ENCODE measurements at places on chromosomes 1 and 21.

- no peak for DNase-seq
Observed at GRCh38 chr1:36159614-36160387, 3.8 kb downstream of the MAP7D1 start.

DNA sequence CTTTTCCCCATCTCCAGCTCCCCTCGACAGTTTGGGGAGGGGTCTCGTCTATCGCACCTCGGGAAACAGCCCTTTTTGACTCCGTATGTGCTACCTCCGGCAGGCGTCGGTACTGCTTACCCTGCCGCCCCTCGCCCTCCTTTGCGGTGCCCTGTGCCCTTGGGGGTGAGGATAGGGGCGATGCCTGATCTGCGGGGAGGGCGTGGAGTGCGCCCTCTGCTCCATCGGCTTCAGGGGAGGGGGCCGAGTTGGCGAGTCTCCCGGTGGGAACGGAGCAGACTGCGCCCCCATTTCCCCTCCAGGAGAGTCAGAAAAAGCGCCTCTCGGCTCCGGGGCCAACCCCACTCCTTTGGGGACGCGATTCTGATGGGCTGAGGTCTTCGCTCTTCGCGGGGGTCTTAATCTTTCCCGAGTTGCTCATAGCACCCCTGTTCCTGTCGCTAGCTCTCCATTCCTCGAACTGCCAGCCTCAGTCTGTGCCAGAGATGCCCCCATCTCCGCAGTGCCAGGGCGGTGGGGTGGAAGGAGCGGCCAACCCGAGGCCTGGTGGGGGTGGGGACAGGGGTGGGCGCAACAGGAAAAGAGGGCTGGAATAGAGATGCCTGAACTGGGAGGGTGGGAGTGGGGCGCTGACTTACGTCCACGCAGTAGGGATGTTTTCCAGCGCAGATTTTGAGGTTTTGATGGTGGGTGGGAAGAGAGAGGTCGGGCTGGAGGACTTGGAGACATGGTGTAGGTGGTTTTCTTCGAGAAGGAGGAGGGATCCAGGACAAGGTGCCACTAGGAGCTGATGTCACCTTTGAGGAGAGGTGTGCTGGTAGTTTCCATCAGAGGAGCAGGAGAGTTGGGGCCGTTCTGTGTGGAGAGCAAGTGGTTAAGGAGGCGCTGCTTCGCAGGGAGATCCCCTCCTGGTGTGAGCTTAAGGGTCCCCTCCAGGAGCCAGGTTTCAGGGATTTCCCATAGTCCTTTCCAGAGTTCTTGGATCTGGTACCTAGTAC, 674 bp downstream of the PPFIA4 start:
- no peak for DNase-seq

DNA sequence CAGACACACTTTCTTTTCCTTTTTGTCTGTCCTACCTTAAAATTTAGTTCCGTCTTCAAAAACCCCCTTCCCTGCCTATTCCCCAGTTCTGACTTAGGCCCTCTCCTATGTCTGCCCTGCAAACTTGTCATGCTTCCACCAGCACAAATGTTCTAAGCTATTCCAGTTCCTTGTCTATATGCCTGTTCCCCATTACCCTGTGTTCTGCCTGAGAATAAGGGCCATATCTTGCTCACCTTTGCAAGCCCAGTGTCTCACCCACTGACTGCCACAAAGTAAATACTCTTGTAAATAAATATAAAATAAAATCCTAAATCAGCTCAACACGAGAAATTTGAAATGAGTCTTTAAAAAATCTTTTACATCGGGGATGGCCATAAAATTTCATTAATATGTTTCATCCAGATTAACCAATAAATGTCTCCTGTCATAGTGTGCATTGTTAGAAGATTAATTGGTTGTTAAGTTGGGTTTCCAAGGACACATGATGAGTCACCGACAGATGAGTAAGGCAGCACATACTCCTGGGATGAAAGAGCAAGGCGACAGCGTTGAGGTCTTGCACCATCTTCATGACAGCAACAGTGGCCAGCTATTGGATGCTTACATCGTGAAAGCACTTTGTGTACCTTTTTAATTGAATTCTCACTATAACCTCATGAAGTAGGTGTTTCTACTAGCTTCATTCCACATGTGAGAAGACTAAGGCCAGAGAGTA, 92.6 kb upstream of the NGF start:
- no peak for DNase-seq

DNA sequence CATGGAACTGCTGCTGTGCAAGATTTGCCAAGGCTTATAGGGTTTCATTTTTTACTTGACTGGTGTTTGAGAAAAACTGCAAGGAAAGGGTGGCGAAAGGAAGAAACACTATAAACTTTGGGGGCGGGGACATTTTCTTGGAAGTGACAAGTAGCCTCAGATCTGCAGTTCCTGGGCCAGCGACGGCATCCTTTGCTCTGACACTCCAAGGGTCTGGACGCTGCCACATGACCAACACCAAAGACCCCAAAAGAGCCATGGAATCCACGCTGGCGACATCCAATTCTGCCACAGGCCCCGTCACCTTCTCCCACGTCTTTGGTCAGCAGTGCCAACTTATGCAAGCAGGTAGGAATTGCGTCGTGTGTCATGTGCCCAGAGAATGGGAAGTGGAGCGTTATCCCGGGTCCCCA, 193.4 kb downstream of the PRDM2 start:
- no peak for DNase-seq

- no peak for DNase-seq
Observed at GRCh38 chr1:111471012-111471411, 2.8 kb upstream of the C1orf162 start.

DNA sequence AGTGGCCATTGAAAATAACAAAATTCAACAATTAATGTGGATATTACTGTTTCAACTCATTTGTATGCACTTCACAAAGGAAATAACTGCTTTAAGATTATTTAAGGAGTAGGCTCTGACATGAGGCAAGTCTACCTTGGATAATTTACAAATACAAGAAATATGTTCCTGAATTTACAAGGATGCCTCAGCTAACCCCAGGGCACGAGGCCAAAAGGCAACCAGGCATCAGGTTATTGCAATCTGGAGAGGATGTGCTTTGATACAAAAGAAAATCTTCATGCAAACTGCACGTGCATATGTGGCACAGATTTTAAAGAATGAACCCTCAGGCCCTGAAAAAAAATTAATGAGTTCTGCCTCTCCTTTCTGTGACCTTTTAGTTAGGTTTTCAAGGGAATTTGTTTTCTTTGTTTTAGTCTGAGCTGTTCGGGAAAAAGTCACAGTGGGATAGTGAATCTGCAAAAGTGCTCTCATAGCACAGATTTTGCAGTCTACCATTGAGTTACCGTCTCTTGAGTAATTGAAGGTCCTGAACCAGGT, 1304.2 kb upstream of the ADGRL4 start:
- no peak for DNase-seq

- DNase-seq: no peak
Observed at GRCh38 chr1:30745156-30745833, 12.3 kb downstream of the LAPTM5 start.

GRCh38 chr1:150578272-150579109, 919 bp downstream of the MCL1 start:
- peak; percentile 60 for DNase-seq

DNA sequence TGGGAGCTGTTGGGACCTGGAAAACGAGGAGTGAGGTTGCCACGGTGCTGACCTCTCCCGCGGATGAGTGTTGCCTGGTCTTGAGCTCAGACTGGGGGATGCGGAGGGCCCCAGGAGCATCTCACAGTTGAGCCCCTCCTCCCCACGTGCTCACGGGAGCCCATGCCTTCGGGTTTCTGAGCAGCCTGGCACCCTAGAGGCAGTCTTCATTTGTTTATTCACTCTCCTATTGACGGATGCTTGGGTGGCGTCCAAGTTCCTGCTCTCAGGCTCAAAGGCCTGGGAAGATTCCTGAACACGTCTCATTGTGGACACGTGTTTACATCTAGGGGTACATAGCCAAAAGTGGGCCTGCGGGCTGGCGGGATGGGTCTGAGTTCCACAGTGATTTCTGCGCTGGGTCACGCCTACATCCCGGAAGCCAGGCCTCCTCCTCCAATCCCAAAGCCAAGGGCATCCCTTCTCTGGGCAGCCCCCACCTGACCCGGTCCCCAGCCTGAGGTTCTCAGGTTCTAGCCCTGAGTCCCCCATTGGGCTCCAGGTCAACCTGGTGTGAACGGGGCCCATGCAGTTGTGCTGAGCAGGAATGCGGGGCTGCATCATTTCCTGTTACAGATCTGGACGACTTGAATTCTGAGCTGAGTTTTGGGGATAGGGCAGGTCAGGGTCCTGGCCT, 14.7 kb downstream of the WNT3A start:
- peak; percentile 41 for DNase-seq

- no peak for DNase-seq
Observed at GRCh38 chr1:162710345-162710744, 78.1 kb downstream of the DDR2 start.

- DNase-seq: no peak
Observed at GRCh38 chr1:235160383-235160956, 580 bp downstream of the RBM34 start.

DNA sequence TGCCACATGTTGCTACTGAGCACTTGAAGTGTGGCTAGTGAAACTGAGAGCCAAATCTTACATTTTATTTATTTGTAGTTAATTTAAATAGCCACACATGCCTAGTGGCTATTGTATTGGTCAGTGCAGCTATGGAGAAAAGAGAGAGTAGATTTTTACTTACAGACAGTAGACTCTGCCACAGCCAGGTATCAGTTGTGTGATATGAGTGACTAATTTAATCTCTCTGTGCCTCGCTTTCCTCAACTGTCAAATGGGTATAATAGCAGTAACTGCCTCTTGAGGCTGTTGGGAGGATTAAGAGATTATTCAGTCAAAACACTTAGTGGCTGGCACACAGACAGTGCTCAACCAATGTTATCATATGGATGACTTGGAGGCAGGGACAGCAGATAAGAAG, 49.0 kb downstream of the UBE2T start:
- no peak for DNase-seq

- DNase-seq: no peak
Observed at GRCh38 chr1:204624631-204625216, 60.8 kb downstream of the LRRN2 start.

- DNase-seq: no peak
Observed at GRCh38 chr1:52264530-52265115, 101.4 kb downstream of the CC2D1B start.

DNA sequence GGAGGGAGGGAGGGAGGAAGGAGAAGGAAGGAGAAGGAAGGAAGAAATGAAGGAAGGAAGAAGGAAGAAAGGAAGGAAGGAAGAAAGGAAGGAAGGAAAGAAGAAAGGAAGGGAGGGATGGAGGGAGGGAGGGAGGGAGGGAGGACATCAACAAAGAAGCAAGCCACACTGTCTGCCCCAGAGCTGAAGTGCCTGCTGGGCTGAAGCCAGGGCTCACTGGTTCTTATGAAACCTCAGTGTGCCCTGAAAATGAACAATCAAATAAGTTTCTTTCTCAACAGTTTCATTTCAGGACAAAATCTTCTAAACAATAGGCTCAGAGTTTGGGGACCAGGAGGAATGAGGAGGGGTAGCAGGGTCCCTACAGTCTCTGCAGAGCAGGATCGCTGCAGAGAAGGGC, 21.1 kb downstream of the ARHGEF19 start:
- no peak for DNase-seq

DNA sequence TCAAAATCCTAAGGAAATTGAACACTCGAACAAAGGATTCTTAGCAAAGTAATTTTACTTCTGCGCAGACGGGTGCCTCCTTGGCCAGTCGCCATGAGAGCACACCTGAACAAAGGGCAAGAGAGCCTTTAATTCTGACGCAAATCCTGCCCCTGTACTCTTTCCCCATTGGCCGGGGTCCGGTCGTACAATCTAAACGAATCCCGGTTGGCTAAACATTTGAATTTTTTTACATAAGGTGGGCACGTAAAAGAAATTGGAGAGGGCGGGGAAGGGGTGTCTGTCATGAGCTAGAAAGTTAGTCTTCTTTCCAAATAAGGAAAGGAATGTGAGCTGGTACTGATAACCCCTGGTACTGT, 8.2 kb upstream of the IL22RA1 start:
- peak; percentile 84 for DNase-seq

DNA sequence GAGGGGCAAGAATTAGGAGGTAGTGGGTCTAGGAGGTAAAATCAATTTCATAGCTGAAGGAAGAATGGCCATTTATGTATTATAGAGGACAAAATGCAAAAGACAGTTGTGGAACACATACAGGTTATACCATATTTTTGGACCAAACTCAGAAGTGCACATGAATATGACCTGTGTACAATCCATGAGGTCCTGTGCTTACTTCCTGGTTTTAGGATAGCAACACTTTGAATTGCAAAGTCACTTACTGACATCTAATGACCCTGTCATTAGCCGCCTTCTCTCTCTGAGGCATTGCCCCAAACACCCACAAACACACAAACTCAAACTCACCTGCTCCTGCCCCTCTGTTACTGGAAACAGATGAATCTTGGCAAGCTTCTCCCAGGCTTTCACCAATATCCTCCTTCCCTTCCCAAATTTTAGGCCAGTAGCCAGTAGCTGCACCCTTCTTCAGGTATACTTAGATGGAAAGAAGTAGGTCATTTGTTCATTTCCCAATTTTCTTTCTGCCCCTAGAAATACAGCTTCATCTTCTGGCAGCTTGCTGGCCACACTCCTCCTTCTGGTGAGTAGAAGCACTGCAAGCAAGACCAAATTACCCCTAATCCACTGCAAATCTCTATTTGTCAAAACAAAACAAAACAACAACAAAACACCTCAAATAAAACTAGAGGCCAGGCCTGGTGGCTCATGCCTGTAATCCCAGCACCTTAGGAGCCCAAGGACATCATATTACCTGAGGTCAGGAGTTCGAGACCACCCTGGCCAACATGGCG, 13.7 kb upstream of the RPL5 start:
- DNase-seq: no peak

DNA sequence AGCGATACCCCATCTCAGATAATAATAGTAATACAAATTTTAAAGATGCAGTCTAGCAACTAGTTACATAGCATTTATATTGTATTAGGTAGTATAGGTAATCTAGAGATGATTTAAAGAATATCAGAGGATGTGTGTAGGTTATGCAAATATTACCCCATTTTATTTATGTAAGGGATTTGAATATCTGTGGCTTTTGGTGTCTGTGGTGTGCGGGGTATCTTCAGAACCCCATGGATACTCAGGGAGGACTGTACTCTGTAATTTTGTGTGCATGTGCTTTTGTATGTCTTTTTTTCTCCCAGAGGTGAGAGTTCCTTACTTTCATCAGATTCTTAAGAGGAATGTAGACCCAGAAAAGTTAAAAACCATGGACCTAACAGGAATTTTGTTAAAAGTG, 12.8 kb downstream of the RNF2 start:
- no peak for DNase-seq

- DNase-seq: no peak
Observed at GRCh38 chr1:25123551-25123950, 108.8 kb downstream of the SYF2 start.

- DNase-seq: no peak
Observed at GRCh38 chr21:30518876-30519275, 16.9 kb upstream of the KRTAP19-5 start.

DNA sequence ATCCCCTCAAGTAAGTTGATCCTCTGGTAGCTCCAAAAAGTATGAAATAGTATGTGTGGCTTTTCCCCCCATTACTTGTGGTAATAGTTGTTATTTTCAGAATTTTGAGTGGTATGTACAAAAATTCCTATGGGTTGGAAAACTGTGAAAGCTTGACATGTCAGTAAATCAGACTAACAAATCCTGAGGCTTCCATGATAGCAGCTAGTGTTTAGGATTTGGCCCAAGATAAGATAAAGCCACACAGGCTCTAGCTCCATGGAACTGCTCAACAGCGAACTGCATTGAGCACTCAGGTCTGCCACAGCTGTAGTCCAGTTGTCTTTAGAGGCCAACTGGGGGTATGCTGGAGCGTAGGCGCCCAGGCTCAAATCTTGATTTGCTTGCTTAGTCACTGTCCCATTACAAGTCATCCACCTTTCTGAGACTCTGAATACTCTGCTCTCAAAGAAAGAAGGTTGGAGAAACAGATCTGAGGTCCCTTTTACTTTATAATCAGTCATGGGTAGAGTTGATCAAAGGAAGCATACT, 28.7 kb downstream of the ATP1A1 start:
- no peak for DNase-seq
